NB4 (cell line): ENCODE measurements at places on chromosomes 16 and 17.

DNA sequence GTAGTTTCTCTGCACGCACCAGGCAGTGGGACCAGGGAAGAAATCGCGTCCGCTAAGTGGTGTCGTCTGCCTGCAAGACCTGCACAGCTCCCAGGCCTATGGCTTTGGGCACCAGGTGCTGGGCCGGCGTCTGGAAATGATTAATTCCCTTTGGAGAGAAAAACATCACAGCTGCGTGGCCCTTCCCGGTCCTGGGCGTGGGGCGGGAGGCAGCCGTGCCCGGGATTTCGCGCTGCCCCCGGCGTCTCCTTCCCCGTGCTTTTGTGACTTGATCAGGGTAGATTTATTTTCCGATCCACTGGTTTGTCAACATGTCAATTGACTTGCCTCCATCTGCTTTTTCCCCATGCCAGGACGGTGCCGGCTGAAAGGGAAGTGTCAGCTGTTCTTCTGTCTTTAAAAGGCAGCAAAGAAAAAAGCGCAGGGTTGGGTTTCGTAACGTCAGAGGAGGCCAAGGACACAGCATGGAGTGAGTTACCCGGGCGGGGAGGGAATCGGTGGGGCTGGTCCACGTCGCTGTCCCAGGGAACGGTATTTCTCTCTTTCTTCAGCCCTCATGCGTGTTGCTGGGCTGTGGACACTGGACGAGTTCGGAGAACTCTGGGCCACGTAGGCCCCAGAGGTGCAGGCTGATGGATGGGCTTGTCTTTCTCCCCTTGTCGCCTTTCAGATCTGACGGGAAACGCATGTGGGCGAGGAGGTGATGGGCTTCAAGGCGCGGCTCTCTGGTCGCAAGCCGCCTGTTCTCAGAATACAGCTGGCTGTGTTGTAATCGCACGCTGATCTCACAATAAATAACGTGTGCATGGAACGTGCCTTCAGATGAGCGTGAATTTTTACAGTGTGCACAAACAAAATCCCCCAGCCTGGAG lies 188.1 kb upstream of the ZNF469 start:
- DNase-seq: peak; percentile 86

GRCh38 chr17:54967621-54968261 lies 713 bp downstream of the COX11 start:
- peak; percentile 31 for DNase-seq

GRCh38 chr16:3591436-3591803 lies 14.2 kb upstream of the NLRC3 start:
- no peak for DNase-seq

DNA sequence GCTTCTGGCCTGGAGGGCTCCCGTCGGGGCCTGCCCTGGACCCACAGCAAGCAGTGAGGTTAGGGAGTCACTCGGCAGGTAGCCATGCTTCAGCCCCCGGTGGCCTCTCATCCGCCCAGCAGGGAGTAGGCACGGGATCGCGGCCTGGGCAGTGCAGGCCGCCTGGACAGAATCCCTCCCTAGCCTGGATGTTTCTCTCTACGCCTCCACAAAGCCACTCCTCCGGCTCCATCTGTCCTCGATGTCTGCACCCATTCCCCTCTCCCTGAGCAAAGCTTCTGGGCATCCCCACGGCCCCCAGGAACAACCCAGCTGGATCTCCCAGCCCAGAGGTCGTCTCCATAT lies 145.2 kb downstream of the RBFOX3 start:
- DNase-seq: no peak
